ENCODE measurements at places on chromosomes 3 and 15.
A peak's percentile ranks its signal among the peaks of the same experiment; 100 is the strongest.

DNA sequence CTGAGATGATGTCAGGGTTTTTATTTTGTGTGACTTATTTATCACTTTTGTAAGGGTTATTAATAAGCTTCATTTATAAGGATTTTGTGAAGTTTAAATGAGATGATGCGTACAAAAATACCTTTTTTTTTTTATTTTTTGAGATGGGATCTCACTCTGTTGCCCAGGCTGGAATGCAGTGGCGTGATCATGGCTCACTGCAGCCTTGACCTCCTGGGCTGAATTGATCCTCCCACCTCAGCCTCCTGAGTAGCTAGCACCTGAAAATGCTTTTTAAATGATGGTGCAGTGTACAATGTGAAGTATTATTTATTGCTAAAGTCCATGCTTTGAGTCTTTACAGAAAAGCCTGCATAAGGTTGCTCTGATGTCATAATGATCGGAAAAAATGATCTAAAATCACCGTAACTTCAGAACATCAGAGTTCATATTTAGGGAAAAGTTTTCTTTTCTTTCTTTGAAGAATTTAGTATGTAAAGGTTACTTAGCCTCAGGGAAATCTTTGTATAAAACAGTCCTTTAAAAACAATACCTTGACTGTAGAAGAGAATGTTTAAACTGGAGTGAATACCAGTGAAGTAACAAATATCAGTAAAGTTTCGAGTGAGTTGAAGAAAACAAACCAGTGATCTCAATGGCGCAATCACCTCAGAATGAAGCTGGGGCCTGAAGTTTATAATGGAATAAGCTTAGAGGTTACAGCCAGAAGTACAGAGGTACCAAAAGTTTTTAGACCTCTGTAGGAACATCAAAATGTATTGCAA is 29.7 kb downstream of the TCF12 start:
- no peak for DNase-seq

DNA sequence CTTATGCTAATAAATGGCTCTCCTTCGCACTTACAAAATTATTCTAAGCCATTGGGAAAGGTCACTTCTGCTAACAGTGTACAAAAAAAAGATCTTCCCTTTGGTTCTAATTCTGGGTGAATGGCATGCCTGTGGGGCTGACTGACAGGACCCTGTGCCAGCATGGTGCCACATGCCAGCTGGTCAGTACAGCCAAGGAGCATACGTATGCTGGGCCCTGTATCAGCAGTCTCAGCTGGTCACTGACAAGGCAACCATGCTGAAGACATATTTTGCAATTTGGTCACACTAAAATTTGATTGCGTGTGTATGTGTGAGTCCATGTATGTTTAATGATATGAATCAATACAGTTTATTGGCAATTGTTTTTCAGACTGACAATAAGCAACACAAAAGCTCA is 246.1 kb downstream of the TBL1XR1 start:
- no peak for DNase-seq

GRCh38 chr3:107943786-107944523 is 146.9 kb downstream of the CD47 start:
- DNase-seq, result no peak

DNA sequence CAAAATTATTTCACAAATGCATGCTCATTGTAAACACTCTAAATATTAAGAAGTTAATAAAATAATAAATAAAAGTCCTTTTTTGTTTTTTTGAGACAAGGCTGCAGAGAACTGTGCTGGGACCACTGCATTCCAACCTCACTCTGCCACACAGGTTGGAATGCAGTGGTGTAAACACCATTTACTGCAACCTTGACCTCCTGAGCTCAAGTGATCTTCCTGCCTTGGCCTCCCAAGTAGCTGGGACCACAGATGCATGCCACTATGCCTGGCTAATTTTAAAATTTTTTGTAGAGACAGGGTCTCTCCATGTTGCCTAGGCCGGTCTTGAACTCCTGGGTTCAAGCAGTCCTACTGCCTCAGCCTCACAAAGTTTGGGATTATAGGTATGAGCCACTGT is 578.4 kb downstream of the ZIC1 start:
- DNase-seq, result no peak

- no peak for DNase-seq
Observed at GRCh38 chr3:71478568-71478967, 105.0 kb downstream of the FOXP1 start.

DNA sequence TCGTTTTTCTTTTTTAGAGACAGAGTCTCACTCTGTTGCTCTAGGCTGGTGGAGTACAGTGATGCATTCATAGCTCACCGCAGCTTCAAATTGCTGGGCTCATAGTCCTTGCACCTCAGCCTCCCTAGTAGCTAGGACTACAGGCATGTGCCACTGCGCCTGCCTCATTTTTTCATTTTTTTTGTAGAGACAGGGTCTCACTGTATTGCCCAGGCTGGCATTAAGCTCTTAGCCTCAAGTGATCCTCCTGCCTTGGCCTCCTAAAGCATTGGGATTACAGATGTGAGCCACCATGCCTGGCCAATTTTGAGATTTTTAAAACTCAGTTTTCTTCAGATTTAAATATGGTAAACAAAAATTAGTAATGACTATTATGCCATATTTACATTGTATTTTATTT is 29.0 kb downstream of the SKIL start:
- no peak for DNase-seq

DNA sequence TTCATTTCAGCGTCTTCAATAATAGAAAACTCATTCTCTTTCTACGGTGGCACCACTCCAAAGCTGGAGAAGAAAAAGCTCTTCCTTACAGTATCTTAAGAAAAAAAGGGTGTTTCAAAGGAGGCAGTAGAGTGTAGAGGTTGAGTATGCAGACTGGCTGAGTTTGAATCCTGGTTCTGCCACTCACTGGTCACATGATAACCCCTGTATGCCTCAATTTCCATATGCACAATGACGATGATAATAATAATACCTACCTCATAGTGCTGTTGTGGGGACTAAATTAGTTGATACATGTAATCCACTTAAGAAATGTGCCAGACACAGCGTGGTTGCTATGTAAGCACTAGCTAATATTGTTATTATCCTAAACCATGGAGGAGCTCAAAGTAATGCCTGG is 4.5 kb downstream of the ANP32A start:
- no peak for DNase-seq

DNA sequence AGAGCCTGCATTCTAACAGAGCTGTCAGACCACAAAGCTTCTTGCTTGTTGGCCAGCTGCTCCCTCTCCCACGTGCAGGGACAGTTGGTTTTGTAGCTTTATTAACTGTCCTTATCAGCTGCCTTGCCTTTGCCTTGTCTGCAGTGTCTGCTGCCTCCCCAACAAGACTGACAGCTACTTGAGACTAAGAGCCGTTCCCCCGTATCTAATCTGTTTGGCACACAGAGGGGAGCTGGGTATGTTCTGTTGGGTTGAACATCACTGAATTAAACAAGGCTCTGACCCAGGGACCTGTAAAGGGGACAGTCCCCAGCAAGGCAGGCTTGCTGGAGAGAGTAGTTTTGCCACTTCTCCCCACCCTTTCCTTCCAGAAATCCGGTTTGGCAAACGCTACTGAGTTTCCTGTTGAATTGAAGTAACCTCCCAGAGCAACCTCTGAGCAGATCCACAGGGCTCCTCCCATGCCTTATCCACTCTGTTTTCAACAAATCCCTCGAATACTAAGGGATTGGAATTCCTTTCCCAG is 116.1 kb downstream of the ANP32A start:
- no peak for DNase-seq

DNA sequence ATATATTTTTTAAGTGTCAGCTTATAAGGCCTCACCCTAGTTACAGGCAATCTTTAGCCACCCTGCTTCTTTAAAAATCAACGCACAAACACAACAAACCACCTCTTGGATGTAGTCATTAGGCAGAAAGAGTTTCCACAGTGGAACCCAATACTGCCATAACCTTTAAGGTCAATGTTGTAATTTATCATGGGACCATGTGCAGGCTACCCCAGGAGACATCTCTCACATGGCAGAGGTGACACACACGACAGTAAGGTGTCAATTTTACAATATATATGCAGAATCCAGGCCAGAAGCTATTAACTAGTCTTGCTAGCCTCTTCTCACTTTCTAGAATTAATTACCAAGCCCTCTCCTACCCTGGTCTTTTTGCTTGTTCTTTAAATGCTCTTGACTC is 336.5 kb downstream of the MAGI1 start:
- no peak for DNase-seq

DNA sequence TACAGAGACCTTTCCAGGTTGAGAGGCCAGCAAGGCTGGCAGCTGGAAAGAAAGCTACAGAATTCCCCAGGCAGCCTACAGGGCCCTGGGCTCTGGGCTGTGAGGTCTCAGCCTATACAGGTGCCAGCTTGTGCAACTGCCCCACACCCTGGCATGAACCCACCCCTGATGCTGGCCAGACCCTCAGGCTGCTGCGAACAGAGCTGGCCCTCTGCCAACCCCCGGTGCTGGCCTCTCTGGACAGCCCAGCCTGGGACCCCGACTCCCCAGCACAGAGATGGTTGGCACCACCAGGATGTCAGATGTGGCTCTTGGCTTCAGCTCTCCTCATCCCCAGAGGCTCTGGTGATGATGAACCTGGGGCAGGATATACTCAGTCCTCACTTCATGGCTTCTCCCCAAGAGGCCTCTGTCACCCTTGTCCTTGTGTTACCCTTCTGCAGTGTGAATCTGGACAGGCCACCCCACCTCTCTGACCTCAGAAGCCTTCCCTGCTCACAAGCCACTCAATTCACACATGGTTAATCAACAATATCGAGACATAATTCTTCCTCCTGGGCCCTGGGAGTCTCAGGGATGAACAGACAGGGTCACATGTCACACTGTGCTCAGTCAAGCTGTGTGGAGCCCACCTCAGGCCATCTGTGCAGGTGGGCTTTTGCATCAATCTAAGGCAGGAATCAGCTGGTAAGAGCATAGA is 11.0 kb upstream of the BFSP2 start:
- DNase-seq, result no peak

DNA sequence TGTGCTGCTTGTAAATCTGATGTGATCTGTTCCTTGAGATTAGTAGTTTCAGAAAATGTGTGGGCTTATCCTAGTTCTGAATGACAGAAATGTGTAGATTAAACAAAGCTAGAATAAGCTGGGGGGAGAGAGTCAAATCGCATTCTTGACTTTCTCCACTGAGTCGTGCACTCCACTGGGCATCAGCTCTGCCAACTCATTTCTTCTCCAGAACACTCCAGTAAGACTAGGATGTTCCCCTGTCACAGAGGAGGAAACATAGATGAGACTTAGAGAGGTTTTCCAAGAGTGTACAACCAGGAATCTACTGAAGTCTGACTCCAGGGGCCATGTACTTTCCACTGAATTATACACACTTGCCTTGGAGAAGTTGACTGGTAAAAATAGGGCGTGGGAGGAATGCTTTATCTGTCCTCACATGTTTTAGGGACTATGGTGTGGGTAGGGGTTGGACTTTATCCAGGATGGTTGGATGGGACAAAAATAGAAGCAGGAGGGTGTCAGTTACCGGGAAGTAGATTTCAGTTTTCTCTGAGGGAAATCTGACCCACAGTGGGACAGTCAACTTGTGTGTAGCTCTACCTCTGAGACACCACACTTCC is 298.2 kb downstream of the UBE2E2 start:
- no peak for DNase-seq

GRCh38 chr3:37856381-37856780 is 5.3 kb upstream of the CTDSPL start:
- no peak for DNase-seq

- DNase-seq, result no peak
Observed at GRCh38 chr15:80831192-80831591, 52.0 kb downstream of the CEMIP start.

DNA sequence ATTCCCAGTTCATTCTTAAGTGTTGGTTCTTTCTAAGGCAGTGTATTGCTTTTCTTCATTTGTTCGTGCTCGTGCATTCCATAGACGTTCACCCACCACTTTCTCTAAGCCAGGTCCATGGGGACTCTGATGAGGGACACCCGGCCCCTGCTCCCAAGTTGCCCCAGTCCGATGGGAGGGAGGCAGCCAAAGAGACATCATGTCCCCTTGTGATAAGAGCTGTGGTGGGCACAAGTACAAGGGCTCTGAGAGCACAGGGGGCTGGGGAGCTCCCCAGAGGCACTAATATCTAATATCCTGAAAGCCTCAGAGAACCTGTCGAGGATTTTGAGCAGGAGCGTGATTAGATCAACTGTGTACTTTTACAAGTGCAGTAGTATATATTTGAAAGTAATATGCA is 6.3 kb downstream of the SPSB4 start:
- DNase-seq, result no peak

DNA sequence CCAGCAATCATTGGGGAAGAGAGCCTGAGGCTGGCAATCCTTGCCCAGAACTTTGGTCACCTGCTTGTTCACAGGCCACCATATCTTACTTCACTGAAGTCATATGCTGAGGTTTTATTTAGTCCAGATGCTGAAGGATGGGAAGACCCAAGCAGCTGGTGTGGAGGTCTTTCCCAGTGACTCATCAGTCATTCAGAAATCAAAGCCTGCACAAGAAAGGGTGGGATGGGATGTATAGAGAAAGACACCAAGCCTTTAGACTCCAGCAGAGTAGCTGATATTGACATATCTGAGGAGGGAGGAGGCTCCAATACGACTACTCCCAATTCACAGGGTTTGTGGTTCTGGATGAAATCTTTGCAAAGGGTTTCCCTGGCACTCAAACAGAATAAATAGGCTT is 13.0 kb upstream of the PHLDB2 start:
- peak; percentile 65 for DNase-seq

GRCh38 chr3:10353661-10354360 is 32.9 kb upstream of the SEC13 start:
- no peak for DNase-seq

DNA sequence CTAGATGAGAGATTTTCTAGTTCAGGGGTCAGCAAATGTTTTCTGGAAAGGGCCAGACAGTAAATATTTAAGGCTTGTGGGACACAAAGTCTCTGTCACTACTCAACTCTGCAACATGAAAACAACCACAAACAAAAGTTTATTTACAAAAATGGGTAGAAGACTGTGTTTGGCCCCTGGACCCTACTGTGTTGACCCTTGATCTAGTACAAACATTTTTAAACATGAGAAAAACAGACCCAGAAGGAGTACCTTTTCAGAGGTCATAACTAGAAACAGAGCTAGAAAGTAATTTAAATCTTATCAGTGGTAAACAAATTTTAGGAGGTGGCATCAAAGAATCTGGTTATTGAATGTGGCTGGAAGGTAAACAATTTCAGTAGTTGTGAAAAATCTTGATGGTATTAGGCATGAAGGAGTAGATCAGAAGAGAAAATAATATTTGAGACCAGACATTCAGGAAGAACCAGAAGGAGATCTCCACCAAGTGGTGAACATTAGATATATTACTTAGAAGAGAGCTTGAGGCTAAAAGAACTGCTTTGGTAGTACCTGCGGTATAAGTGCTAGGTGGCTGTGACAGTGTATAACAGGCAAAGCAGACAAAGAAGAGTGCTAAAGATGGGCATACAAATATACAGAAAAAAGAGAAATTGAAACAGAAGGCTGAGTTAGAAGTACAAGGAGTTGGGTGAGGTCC is 101.7 kb downstream of the NR1I2 start:
- no peak for DNase-seq
